Stimulated activated CD4-positive, alpha-beta T cell treated with anti-CD3 and anti-CD28 coated beads, Interleukin-4, amount 100 ng/mL, for 1 hour (primary cell): ENCODE measurements at places on chromosomes 16 and 17.

DNA sequence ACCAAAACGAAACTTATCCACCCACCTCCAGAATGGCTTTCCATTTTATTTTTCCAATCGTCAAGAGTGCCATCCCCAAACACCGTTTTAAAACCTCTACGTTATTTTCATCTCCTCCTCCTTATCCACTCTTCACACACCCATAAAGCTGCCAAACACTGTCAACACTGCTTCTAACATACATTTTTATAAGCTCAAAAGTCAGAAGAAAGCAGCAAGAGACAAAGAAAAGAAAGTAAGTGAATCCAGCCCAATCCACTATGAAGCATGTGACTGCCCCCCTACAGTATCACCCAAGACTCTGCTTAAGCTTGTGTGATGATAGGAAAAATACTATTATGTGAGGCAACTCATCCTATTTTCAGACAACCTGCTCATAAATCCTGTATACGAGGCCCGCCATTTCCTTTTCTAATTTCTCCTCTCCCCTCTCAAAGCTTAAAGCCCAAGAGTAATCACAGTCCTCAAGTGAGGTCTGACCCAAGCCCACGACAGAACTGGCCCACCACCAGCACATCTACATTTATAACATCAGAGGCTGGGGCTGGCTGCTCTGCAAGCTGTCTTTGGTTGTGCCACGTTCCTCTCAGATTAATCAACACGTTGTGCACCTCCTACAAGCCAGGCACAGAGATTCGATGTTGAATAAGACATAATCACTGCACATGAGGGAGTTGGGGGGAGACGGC lies 16.3 kb downstream of the USP31 start:
- DNase-seq, result no peak

DNA sequence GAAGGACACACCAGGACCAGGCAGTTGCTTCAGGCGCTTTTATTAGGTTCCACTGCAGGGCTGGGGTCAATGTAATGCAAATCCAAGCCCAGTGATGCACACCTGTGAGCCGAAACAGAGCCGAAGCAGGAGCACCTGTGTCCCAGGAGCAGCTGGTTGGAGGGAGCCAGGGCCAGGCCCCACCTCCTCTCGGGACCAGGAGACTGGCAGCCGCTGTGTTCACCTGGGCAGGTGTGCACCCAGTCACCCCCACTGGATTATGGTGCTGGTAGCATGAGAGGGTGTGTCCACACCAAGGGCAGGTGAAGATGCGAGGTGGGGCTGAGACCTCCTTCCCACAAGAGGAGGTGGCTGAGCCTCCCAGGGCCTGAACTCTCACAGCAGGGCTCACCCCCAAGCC lies 4.7 kb upstream of the FAAP100 start:
- no peak for DNase-seq

DNA sequence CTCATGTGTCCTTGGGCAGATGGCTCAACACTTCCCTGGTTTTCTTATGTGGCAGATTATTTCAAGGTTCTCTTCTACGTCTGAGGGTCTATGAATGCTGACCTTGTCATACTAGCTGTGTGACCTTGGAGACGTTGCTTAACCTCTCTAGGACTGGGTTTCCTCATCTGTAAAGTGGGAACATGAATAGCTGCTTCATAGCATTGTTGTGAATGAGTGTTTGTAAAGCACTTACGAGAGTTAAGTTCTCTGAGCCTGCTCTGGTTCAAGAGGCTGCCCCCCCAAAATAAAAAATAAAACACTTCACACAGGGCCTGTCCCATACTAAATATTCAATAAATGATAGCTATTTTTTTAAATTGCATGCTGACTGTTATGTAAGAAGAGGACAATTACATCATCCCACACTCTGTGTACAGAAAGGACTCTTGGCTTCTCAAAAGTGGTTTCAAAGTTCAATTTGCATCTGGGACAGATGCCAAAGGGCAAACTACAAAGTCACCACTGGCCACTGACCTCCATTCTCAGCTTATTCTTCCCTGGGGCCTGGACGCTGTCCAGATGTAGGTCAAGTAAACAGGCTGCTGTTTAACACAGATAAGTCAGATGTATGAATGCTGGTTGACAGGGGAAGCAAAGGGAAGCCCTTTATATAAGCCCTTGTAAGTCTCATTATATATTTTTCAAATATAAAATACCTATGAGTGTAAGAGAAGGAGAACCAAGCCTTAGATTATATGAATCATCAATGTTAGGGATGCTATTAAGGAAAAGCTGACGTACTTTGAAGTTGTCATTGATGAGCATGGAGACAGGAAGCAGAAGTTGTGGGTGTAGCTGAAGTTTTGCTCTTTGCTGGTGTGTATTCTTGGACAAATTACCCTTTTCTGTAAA lies 15.4 kb upstream of the NDEL1 start:
- DNase-seq, result no peak

GRCh38 chr17:48441231-48441711 lies 11.3 kb upstream of the SKAP1 start:
- DNase-seq, result no peak

- no peak for DNase-seq
These were observed 20.4 kb downstream of the CARHSP1 start for GRCh38 chr16:8848231-8848938.

GRCh38 chr16:19843371-19843770 lies 41.3 kb downstream of the GPRC5B start:
- no peak for DNase-seq

DNA sequence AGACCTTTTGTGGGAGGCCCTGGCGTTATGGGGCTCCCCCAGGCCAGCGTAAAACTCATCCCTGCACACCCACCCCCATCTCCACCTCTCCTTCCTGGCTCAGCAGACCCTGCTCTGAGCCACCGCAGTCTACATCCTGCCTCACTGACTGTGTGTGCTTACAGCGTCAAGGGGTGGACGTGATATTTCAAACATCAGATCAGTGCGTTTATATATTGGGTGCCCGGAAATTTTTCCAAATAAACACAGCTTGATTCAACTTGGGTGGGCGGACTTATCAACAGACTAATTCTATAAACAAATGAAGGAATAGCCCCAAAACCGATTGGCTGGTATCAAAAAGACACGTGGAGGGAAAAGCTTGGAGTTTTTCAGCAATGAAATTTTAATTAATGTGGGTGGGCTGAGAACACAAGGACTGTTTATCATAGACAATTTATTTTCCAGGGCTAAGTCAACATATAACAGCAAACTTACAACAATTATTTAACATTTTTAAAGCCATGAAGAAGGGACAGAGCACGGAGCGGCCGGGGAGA lies at the start of gene FOXL1:
Gene FOXL1 (plus strand): TSS at position 489 of the 539 bp plus-strand sequence. CDS start 175 bp downstream, outside the sequence.
- no peak for DNase-seq

DNA sequence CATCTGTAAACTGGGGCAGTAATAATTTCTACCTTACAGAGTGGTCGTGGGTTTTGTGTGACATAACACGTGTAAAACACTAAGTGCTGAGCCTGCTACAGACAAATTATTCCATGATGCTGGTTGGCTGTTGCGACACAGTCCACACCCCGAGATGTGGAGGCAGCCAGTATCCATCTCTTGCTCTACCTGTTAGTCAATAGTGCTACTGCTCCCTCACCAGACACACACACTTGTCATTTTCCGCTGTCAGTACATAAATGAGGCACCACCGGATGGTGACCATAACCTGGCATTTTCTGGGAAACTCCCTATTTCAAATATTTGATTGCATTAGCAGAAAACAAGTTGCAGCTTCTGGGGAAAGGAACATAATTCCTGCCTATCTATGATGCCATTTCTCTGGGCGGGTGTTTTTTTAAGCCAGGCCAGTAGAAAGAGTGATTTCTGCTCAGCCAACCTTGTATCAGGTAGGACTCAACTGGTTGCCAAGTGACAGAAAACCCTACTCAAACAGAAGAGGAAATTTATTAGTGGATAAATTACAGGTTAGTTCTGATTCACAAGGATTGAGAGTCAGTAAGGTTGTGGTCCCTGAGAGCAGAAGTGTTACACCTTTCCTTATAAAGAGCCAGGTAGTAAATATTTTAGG lies 24.1 kb downstream of the DNAJA2 start:
- DNase-seq, result peak; percentile 15

DNA sequence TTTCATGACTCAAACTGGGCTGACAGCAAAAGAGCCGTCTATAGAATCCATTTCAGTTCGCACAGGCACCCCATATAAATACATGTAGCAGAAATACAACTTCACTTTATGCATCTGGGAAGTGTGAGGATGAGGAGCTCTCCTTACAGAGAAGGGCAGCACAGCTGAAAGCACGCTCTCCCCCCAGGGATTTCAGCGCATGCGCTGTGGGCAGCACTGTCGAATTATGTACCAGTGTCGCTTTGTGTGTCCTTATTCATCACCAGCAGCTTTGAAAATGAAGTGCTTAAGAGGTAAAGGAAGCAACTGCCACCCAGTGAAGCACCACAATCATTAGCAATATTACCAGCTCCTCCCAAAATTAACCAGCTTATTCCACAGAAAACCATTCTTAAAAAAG lies 39.9 kb downstream of the CEP95 start:
- DNase-seq, result no peak

GRCh38 chr16:88876942-88877526 lies 10.6 kb upstream of the PABPN1L start:
- DNase-seq, result no peak

- DNase-seq, result no peak
These were observed 76.3 kb downstream of the GAS7 start for GRCh38 chr17:10121971-10122707.
